ENCODE measurements at places on chromosomes 7 and 10.
A peak's percentile ranks its signal among the peaks of the same experiment; 100 is the strongest.

GRCh38 chr10:44607116-44607515 lies 222.2 kb upstream of the CXCL12 start:
- DNase-seq: no peak

DNA sequence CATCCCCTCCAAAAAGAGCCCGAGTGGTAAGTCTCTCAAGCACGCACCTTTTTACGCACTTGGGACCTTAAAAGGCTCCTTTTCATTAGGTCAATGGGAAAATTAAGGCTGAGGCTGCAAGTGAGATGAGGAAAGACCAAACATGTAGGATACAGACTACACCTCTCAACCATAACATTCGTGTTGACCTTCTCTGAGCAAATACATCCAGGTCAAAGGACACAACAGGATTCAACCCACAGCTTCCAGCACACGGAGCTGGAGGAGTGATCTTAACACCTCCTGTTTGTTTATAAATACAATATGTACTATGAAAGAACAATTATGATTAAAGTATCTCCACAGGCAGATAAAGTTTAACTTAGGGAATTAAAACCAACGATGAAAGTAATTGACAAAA lies 9.7 kb downstream of the SFMBT2 start:
- DNase-seq: no peak

DNA sequence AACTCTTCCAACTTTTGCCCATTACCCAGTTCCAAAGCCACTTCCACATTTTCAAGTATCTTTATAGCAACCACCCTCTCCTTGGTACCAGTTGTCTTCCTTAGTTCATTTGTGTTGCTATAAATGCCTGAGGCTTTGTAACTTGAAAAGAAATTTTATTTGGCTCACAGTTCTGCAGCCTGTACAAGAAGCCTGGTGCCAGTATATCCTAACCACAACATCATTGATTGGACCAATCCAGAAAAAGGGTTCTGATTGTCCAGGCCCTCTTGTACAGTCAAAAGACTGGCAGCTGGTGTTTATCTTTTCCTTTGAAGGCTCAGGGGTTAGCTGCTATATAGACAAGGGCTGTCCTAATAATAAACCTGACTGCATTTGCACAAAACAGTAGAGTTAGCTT lies 21.1 kb upstream of the ABCC2 start:
- no peak for DNase-seq

GRCh38 chr7:73517241-73517995 lies 4.7 kb downstream of the BAZ1B start:
- DNase-seq: no peak

DNA sequence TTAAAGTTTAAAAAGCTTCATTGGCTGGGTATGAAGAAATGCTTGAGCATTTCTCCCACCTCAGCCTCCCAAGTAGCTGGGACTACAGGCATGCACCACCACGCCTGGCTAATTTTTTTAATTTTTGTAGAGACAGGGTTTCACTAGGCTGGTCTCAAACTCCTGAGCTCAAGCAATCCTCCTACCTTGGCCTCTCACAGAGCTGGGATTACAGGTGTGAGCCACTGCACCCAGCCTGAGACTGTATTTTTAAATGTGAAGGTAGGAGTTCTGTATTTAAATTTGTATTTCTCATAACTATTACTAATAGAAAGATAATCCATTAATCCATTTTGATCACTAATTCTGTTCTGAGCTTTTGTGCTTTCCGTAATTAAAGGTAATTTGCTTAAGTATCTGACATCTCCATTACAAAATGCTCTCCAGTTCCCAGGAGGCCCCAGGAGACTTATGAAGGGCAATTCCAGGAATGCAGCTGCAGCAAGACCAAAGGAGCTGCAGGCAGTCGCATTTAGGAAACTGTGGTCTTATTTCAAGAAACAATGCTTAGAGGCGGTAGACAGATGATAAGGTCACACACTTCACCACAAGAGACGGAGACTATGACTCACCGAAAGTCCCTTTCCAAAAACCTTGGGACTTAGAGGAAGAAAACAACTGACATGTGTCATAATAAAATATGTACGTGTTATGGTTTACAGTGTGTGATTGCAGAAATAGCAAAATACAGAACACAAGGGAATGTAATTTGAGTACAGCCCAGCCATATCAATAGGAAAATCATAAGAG lies 23.3 kb downstream of the YAE1 start:
- peak; percentile 35 for DNase-seq

- DNase-seq: no peak
Measured at GRCh38 chr10:58143944-58144343, 123.8 kb downstream of the IPMK start.

DNA sequence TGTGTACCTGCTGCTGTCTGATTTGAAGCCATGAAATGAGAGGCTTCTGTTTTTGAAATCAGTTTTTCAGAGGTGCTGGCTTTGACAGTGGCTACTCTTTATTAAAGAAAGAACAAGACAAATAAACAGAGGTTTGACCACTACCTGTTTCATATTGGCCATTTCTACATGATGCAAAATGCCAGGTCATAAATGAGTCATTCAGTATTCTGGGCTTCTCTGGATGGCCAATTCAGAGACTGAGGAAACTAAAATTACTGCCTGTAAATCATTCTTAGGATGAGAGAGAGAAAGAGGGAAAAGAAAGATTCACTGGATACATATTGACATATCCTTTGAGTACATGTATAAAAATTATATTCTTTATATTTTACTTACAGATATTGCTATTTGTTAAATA lies 303.3 kb upstream of the ETV1 start:
- no peak for DNase-seq

- no peak for DNase-seq
Measured at GRCh38 chr10:110562348-110562747, 5.1 kb upstream of the SMC3 start.

GRCh38 chr10:66836057-66836456 lies 89.8 kb upstream of the LRRTM3 start:
- DNase-seq: no peak

GRCh38 chr10:48383393-48383792 lies 76.9 kb downstream of the MAPK8 start:
- DNase-seq: no peak

- no peak for DNase-seq
Measured at GRCh38 chr7:45576249-45576929, 2.2 kb downstream of the ADCY1 start.

DNA sequence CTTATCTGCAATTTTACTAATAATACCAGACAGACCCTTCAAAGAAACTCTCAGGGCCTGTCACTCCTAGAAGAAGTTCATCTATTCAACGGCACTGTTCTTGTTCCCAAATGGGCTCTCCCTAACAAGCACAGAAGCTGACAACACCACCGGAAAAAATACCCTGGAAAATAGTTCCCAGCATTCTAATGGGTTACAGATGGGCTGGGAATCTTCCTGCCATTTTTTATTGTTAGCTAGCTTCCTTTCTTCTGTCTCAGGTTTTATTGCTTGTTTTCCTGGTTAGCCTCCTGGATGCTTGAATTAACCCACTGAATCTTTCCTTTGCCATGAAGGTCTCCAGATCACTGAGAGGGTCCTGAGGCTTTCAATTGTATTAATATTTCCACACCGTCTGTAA lies 689.8 kb upstream of the NRP1 start:
- no peak for DNase-seq

DNA sequence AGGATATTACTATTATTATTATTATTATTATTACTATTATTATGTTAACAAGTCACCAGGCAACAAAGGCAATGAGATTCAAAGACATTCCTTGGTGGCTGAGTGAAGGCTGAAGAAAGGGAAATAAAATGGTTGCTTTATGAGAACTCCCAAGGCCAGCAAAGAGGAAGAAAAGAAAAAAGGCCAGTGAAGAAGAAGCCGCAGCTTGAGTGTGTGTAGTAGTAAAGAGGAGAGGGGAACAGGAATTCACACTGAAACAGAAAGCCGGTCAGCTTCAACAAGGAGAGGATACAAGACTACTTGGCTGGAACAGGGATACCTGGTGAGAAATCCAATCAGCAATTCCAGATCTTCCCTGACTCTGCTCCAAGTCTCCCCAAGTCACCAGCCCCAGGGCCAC lies 42.4 kb downstream of the PLXNA4 start:
- DNase-seq: no peak

- no peak for DNase-seq
Measured at GRCh38 chr10:114363745-114364454, 40.4 kb downstream of the AFAP1L2 start.

GRCh38 chr10:82668221-82668895 lies 793.4 kb downstream of the NRG3 start:
- DNase-seq: no peak

DNA sequence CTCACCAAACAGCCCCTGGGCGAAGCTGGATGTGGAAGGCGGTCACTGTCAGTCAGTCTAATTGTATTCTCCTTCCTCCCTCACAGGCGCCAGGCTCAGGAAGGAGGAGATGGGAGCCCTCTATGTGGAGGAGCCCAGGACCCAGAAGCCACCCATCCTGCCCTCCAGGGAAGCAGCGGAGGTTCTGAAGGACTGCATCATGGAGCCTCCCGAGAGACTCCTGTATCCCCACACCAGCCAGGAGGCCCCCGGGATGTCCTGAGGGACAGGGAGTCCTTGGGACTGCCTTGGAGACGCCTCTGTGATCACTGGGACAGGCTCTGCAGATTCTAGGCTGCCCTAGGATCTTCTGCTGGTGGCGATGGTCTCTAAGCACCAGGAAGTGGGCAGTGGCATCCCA lies 9.7 kb upstream of the ATP6V0E2 start:
- no peak for DNase-seq

GRCh38 chr7:159166530-159166929 lies 21.9 kb upstream of the VIPR2 start:
- no peak for DNase-seq

DNA sequence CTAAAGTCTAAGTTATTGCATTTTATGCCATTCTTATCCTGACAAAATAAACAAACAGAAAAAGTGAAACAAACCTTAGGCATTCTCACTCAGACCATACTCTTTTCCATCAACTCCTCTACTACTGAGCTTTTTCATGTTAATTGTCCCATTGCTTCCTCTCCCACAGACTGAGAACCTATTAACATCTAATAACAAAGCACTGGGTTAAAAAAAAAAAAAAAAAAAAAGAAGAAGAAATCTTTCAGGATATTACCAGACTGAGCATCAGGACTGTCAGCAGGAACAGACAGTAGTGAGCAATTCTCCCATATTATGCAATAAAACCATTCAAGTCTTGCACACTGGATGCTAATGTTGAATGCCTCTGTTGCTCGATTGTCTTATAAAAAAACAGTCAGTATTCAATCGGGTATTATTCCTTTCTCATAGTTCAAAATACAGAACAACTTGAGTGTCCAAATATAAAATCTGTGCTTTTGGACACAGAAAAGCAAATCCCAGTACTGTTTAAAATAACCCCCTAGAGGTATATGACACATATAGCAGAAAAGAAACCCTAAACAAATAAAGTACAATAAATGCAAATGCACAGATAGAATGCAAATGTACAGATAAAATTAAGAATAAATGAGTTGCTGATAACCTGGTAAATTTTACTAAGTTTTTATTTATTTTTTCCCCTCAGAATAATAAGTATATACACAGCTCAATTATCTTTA lies 531.3 kb upstream of the LRRTM3 start:
- DNase-seq: no peak

DNA sequence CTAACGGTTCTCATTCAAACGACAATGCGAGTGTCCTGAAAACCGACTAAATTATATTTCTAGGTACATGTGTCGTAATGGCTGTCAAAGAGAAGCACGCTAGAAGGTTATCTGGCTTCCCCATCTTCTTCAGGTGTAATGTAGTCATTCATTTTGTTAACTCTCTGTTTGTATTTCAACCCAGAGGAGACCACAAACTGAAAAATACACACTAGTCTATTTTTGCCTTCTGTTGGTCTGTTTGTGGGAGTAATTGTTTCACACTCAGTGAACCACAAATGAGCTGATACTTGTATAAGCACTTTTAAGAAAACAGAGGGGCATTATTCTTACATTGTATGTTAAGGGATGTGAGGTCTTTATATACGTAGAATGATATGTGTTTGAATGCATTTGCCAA lies 305.9 kb downstream of the GATA3 start:
- DNase-seq: no peak

DNA sequence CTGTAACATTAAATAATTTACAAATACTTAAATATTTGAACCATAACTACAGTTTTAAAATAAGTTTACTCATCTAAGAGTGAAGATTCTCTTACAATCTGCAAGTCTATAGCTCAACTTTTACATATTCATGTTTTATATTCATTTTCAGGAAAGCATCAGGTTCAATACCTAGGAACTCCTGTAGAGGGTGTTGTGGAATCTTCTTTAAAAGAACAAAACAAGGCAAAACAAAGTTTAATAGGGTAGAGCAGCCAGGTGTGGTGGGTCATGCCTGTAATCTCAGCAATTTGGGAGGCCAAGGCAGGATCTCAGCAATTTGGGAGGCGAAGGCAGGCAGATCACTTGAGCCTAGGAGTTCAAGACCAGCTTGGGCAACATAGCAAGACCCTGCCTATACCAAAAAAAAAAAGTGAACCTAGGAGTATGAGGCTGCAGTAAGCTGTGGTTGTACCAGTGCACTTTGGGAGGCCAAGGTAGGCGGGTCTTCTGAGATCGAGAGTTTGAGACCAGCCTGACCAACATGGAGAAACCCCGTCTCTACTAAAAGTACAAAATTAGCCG lies 45.1 kb downstream of the ST8SIA6 start:
- DNase-seq: no peak
